ENCODE measurements at places on chromosomes 4 and X. TPM values are rescaled to one million over a fixed set of nuclear protein-coding genes. Genes with fewer than 3 reads are reported as not detected.

Gene IL21
- not detected for polyA plus RNA-seq

Gene TMLHE
- polyA plus RNA-seq: 3.8 TPM

Gene SYP
- 240 TPM for polyA plus RNA-seq

Gene RNF128
- 0.72 TPM for polyA plus RNA-seq

Gene SPON2
- 0.57 TPM for polyA plus RNA-seq
